Thyroid gland (tissue), 4 donors: ENCODE measurements at places on chromosomes 1 and 21.

DNA sequence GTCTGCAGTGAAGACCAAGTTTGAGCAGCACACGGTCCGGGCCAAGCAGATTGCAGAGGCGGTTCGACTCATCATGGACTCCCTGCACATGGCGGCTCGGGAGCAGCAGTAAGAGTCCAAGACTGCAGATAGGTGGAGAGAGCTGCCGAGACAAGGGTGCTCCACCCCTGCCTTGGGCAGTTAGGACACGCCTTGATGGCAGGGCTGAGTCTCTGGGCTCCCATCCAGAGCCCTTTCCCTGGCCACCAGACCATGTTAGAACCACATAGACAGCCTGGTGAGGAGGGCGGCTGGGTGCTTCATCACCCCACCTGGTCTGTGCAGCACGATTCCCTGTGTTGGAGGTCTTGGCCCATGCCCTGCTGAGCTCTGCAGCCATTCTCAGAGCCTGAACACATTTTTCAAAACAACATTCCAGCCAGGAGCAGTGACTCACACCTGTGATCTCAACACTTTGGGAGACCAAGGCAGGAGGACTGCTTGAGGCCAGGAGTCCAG, 17.3 kb upstream of the MIIP start:
- DNase-seq, result peak; percentile 71

- no peak for DNase-seq
Measured at GRCh38 chr1:60173006-60173405, 99.4 kb upstream of the C1orf87 start.

- peak; percentile 79 for DNase-seq
Measured at GRCh38 chr1:206461602-206462455, 8.4 kb upstream of the IKBKE start.

DNA sequence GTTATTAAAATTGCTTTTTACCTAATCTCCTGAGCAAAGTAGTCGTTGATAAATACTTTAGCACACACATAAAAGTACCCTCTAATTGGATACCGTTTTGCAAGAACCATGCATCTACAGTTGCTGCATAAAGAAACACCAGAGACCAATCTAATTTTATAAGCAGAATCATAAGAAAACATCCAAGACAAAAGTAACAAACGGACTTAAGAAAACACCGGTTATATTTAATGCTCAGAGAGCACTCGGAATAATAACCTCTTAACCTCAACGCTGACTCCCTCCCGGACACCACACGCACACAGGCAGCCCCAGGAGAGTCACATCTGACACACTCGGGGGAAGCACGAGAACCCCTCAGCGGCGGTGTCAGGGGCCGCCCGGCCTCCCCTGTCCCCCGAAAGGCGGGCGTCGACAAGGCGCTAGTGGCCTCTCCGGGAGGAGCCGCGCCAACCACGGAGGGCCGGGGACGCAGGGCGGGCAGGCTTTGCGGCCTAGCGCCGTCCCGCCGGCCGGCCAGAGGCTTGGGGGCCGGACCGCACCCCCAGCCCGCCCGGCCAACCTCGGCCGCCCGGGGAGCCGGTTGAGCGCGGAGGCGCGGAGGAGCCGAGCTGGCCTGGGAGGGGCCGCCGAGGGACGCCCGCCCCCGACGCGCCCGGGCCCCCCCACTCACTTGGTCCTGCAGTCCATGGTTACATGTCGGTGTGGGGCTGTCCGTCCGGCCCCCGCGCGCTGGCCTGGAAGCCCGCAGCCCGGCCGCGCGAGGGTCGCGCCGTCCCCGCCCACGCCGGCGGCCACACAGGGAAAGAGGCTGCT, 606 bp downstream of the DENND1B start:
- peak; percentile 63 for DNase-seq

DNA sequence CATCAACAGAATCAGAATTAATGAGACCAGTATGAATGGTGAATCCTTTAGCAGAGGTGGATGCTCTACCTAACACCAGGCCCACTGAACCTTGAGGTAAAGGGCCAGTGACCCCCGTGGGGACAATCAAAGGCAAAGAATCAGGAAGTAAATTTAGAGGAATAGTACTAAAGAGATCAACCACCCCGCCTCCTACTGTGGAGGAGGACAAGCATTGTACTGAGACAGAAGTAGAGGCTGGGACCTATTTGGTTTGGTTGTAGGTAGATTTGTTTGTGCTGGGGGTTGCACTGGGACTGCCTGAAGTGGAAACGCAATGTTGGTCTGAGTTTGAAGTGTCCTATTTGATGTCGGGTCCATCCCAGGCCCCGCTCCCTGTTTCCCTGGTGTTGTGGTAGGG, 9.5 kb downstream of the CD48 start:
- DNase-seq, result no peak

GRCh38 chr1:2480986-2481364, 4.9 kb downstream of the PLCH2 start:
- peak; percentile 96 for DNase-seq

GRCh38 chr21:34280389-34280795, 83.4 kb upstream of the KCNE2 start:
- no peak for DNase-seq

GRCh38 chr1:18583326-18583941, 47.2 kb upstream of the PAX7 start:
- peak; percentile 12 for DNase-seq

GRCh38 chr1:190507357-190507756, 29.7 kb upstream of the BRINP3 start:
- no peak for DNase-seq

GRCh38 chr1:58727364-58727763, 27.5 kb upstream of the MYSM1 start:
- no peak for DNase-seq

GRCh38 chr1:5428351-5428750, 563.9 kb downstream of the NPHP4 start:
- no peak for DNase-seq

GRCh38 chr1:190679044-190679443, 201.4 kb upstream of the BRINP3 start:
- DNase-seq, result no peak
